ENCODE measurements at places on chromosomes 7 and 10.
A peak's percentile ranks its signal among the peaks of the same experiment; 100 is the strongest.

DNA sequence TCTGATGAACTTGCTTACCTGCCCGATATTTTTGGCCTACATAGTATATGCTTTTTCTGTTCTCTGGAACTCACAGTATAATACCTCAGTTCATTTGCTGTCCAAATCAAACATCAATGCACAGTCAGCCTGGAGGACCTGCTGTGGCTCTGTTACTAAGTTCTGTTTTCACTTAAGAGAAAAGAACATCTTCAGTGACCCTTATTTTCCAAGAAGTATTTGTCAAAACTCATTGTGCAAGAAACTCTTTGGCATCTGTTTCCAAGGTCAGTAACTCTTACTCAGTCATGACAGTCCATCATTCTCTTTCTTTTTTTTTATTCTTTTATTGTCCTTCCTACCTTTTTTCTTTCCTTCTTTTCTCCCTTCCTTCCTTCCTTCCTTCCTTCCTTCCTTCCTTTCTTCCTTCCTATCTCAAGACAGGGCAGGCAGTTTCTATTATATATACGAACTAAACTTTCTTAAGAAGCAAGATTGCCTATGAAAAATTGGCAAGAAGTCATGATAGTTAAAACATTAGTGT is 37.8 kb upstream of the SEM1 start:
- no peak for DNase-seq

DNA sequence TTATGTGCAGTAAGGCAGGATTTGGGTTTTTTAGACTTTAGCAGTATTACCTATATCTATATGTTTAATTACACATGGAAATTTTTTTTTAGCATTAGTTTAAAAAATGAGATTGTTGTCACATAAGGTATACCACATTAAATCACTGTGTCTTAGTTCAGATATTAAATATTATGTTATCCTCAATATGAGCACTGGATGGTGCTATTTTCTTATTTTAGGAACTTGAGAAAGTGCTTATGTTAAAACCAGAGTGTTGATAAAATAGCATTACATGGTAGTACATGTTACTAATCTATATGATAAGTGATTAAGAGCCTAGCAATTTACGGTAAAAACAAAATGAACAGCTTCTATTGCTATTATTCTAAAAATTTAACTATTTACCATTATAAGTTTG is 28.8 kb downstream of the MIOS start:
- no peak for DNase-seq

DNA sequence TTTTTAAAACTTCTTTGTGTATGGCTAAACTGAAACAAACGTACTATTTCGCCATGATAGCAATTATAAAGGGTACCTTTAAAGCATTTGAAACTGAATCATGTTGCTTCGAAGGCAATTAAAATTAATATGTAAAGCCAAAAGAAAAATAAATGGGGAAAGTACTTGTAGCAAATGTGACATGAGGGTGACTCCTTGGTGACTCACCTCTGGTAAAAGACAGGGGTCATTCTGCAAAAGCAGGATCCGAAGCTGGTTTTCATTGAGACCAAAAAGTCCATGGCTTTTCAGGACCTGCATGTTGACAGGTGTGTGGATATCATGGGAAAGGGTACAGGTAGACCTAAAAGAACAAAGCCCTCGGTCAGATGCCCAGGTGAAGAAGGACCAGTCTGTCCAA is 1.5 kb downstream of the ZC3HAV1L start:
- no peak for DNase-seq

GRCh38 chr10:46175831-46176230 is 111.0 kb upstream of the ANTXRL start:
- DNase-seq, result no peak

- DNase-seq, result no peak
Measured at GRCh38 chr10:16847644-16848043, 30.4 kb upstream of the RSU1 start.

- DNase-seq, result no peak
Measured at GRCh38 chr7:100649826-100650565, 6.3 kb downstream of the ACTL6B start.

DNA sequence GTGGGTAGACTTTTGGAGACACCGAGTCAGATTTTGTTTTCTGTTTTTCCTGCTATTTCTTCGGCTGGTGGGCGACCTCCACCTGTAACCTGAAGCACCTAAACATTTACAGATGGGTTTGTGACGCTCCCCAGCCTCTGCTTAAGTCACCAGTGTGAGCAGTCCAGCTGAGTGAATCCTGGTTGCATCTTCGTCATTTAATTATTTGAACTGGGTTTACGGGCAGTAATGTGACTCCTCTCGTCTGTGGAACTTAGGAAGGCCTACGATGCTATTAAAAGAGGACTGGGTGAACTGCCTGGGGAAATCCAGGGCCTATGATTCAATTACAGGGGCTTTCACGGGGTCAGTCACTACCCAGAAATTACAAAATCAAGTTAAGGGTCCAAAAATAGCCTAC is 52.5 kb downstream of the WNT2 start:
- no peak for DNase-seq

- DNase-seq, result peak; percentile 53
Measured at GRCh38 chr10:132916421-132916841, 25.9 kb downstream of the CFAP46 start.

- no peak for DNase-seq
Measured at GRCh38 chr10:130242513-130242912, 106.3 kb downstream of the GLRX3 start.

GRCh38 chr7:39700165-39700564 is 76.8 kb downstream of the RALA start:
- DNase-seq, result no peak

DNA sequence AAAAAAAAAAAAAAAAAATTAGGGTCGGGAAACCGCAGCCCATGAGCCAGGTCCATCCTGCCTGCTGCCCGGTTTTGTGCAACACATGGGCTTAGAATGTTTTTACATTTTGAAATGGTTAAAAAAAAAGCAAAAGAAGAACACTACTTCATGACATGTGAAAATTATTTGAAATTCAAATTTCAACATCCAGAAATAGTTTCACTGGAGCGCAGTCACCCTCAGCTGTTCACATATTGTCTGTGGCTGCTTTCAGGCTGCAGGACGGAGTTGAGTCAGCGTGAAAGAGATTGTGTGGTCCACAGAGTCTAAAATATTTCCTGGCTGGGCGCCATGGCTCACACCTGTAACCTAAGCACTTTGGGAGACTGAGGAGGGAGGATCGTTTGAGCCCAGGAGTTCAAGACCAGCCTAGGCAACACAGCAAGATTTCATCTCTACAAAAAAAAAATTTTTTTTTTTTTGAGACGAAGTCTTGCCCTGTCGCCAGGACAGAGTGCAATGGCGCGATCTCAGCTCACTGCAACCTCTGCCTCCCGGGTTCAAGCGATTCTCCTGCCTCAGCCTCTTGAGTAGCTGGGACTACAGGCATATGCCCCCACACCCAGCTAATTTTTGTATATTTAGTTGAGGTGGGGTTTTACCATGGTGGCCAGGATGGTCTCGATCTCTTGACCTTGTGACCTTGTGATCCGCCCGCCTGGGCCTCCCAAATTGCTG is 63.9 kb upstream of the ECHDC3 start:
- DNase-seq, result peak; percentile 43

GRCh38 chr10:124693396-124693795 is 50.8 kb downstream of the FAM53B start:
- DNase-seq, result peak; percentile 93
